Inflammatory macrophage treated with lipopolysaccharide for 1 hour (primary cell): ENCODE measurements at places on chromosomes 7 and 10.

DNA sequence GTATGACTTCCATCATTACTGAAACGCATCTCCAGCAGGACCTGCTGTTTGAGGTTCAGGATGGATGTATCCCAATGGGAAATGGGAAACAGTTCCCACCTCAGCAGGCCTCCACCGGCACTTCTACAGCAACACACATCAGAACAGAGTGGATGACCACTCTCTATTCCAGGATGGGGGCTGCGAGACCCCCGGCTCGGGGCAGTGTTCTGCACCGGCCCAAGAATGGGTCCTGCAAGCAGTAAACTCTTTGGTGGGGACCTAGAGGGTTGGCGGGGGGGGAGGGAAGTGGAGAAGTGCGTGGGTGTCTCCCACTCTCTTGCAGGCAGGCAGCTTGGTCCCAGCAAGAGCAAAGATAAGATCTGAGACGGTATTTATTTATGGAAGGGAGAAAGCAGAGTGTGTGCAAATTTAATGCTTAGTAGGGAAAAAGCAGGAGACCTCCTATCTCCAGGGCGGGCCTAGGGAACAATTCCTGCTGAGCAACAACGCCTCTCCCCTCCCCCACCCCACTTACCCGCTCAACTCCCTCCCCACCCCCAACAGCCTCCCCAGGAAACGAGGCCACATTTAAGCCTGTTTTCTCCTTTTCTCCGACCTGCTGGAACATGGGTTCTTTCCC is 4.0 kb downstream of the SFMBT2 start:
- no peak for DNase-seq

- DNase-seq = peak; percentile 87
These were observed at the start of gene AKR1E2 for GRCh38 chr10:4825868-4826791. Gene AKR1E2, plus strand, starts transcription at chr10:4826207. Its CDS starts 118 bp downstream, at chr10:4826325.

- DNase-seq = no peak
These were observed 112.7 kb downstream of the MTERF1 start for GRCh38 chr7:91767820-91768219.

- DNase-seq = no peak
These were observed 582 bp downstream of the TPST1 start for GRCh38 chr7:66205741-66206090.

- DNase-seq = no peak
These were observed 23.8 kb downstream of the PAPOLB start for GRCh38 chr7:4837803-4838625.

- DNase-seq = no peak
These were observed 44.2 kb downstream of the GLRX3 start for GRCh38 chr10:130180416-130180815.

DNA sequence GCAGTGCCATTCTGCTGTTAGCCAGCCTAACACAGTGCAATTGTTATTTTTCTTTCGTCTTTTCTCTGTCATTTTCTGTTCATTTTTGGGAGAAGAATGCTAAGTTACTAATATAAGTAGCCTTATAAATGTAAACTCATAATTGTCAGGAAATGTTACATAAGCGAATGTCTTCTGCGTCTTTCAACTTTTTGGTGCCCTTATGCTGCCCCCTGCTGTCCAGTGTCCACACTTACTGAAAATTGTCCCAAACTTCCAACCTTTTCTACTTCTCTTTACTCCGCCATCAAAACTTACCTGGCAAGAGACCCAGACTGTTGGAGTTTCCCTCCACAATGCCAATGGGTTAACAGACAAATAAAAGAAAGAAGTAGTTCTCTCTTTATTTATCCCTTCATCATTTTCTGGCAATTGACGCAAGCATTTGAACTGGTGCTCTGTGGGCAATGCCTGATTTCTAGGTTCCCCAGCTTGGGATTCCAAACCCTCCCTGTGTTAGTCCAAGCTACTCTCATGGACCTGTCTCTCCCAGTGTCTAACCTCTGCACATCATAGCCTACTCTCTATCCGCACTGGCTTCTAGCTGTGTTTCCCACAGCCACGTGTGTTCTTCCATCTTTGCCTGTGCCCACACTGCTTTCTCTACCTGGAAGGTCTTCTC is 21.0 kb upstream of the EPC1 start:
- peak; percentile 52 for DNase-seq

DNA sequence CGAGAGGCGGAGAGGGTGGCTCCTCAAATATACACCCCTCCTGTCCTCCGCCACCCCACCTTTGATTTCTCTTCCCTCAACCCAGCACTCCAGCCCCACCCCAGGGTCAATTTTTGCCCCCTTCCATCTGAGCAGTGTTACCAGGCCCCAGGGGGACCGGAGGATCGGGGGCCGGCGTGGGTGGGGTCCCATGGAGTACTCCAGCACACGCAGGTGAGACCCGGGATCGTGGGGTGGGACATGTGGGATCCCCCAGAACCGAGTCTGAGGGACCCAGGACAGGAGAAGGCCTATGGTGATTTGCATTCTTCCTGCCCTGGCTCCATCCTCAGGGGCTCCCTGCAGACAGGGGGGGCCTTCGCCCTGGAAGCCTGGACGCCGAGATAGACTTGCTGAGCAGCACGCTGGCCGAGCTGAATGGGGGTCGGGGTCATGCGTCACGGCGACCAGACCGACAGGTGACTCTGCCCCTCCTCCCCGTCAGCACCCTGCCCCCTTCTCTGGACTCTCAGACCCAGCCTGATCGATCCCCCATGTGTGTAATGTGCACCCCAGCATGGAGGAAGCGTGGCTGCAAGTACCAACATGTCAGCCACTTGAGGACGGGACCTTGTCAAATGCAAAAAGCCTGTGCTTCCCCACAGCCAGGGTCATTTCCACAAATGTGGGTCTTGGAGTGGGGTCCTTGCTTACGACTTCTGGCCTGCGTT is 744 bp downstream of the TRIP6 start:
- no peak for DNase-seq

DNA sequence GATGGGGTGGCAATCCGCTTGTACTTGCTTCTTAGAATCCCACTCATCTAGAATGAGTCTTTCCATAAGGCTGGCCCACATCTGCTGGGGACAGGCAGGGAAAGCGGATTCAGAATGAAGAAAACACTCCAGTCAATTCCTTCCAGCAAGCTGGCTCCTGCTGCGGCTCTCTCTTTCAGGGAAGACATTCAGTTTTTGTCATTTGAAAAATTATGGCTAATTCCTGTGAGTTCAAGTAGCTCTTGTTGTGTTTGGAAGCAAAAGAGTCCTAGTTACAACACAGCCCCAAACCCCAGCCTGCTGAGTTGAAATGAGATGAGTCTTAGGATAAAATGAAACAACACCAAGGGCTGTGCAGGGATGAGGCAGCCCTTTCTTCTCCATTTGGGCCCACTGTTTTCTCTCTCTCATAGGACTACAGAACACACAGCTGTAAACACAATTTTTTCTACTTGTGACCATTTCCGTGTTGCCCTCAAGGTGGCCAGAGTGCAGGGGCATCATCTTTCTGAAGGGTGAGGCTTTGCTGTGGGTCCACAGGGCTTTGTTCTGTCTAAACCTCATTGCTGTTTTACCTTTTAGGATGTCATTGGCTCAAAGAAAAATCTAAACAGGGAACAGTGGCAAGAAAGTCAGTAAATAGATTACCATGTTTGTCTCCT is 90.8 kb upstream of the EEPD1 start:
- no peak for DNase-seq

DNA sequence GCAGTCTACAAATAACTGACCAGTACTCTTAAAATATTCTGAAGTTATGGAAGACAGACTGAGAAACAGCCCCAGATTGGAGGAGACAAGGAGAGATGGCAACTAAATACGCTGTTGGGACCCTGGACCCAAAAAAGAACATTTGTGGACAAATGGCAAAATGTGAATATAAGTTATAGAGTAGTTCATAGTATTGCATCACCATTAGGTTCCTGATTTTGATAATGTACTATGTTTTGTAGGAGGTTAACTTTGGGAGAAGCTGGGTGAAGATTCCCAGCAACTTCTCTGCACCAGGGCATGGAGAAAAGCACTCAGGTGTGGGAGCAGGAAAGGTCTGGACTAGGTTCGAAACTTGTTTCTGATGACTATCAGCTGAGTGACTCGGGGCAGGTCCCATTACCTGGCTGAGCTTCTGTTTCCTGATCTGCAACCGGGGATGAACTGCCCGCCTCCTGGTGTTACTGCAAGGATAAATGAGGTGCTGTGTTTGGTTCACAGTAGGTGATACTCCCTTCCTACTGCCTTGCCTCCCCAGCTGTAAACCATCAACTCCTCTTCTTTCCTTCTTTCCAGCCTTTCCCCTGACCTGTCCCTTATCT is 48.2 kb downstream of the EEPD1 start:
- DNase-seq = no peak

DNA sequence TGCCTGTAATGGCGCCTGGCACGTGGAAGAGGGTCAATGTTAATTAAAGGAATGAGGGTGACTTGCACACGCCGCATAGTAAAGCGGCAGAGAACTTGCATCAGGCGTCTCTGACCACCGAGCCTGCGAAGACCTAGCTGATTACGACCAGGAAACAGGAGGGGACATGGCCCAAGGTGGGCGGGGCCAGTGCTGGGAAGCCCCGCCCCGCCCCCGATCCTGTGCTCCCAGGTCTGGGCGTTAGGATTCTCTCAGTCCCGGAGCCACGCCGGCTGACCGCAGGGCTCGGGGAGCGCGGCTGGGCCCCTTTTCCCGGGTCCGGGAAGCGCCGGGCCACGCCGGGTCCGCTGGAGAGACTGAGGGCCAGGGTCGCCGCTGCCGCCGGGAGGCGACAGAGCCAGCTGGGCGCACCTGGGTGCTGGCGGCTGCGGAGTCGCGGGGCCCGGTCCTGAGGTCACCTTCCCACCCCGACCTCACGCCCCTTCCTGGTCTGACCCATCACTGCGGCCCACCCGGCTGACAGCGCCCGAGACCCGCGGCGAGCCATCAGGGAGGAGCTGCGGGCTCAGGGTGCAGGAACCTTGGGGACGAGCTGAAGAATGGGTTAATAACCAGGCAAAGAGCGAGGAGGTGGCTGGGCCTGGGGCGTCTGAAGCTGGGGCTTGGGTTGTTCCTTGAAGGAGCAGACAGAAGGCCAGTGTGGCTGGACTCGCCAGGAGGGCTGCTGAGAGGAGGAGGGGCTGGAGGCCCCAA is 23.0 kb upstream of the GRID1 start:
- no peak for DNase-seq

GRCh38 chr7:64775289-64775688 is 18.9 kb upstream of the ZNF138 start:
- no peak for DNase-seq

DNA sequence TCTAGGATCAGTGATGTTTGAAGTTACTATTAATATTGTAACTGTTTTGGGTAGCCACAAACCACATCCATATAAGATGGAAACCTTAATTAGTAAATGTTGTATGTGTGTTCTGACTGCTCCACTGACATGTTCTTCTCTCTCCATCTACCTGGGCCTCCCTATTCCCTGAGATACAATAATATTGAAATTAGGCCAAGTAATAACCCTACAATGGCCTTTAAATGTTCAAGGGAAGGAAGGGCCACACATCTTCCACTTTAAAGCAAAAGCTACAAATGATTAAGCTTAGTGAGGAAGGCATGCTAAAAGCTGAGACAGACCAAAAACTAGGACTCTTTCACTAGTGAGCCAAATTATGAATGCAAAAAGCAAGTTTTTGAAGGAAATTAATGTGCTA is 176.4 kb upstream of the ANK3 start:
- no peak for DNase-seq

- no peak for DNase-seq
These were observed 8.8 kb downstream of the TMEM120A start for GRCh38 chr7:75985518-75986146.

GRCh38 chr7:153382641-153383101 is 623.1 kb downstream of the ACTR3B start:
- no peak for DNase-seq

DNA sequence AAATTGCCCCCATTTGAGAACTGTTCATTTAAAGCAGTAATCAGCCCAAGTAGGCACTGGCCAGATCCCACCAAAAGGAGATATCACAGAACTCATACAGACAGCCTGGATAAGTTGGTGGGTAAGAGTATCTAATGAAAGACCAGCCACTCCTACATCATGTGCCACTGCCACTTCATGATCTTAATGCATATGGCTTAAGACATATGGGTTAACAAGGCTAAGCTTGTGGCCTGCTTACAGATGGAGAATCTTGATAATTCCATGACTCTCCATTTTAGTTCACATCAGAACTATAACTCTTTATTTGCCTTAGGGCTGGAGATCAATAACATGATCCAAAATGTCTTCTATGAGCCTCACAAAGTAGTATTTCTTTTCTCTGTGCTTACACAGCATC is 6.8 kb upstream of the IFIT1B start:
- DNase-seq = no peak

GRCh38 chr10:88042160-88043100 is 179.0 kb downstream of the PTEN start:
- peak; percentile 73 for DNase-seq

GRCh38 chr10:8712656-8713055 is 658.2 kb downstream of the GATA3 start:
- no peak for DNase-seq

DNA sequence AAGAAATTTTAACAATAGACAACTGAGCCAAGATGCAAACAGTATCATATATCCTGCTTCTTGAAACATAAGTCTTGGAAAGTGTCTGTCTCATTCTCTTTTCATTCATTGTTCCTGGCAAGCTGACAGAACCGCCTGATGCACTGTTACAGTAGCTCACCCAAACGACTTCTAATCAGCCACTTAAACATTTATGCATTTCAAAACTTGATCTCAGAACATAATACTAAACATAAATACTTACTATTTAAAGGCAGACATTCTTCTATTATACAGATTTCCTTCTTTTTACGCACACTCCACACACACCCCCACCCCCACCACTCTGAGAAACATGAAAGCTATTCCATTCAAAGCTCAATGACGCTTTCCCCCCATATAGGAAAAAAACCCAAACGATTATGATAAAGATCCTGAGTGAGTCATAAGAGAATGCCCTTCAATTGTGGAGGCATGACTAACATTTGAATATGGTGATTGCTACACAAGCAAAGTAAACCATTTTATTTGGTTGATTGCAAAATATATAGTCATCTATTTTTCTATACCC is 30.5 kb downstream of the SHTN1 start:
- DNase-seq = peak; percentile 25

DNA sequence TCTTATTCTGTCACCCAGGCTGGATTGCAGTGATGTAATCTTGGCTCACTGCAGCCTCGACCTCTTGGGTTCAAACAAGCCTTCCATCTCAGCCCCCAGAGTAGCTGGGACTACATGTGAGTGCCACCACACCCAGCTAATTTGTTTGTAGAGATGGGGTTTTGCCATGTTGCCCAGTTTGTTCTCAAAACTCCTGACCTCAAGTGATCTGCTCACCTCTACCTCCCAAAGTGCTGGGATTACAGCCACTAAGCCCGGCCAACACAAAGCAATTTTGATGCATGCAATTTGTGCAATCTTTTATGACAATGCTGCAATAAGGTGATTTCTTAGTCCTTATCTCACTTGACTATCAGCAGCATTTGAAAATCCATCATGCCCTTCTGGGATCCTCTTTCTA is 333.1 kb downstream of the FRMD4A start:
- DNase-seq = no peak

GRCh38 chr7:6392712-6393666 is 54.8 kb downstream of the DAGLB start:
- peak; percentile 89 for DNase-seq

- DNase-seq = no peak
These were observed 83.5 kb downstream of the SPDYE5 start for GRCh38 chr7:75575488-75576121.
